ENCODE measurements at places on chromosomes 12 and 14.

- DNase-seq = no peak
Measured at GRCh38 chr14:95250936-95251335, 68.8 kb downstream of the CLMN start.

DNA sequence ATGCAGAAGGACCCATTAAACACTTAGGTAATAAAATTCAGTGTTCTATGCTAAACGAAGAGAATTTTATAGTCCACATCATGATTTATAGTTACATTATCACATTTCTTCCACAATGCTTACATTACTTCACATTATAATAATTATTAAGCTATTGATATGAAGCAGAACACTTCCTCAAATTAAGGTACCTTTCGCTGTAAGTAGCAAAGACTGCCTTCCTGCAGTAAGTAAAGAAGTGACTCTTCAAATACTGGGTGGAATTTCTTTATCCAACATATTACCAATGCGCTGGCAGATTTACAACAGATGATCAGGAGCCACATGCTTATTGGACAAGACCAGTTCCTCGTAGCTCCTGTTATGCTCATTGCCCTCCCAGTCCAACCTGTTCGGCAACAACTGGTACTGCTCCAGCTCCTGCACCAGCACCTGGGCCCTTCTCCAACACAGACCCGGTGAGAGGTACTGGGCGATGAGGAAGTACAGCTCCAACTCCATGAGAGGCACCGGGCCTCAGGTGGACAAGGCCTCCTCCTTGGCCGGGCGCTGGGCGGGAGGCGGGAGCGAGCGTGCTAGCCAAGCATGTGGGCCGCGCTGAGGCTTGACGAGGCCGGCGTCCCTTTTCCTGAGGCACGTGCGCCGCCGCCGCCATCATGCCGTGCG is 210.7 kb upstream of the ATP2B1 start:
- no peak for DNase-seq

GRCh38 chr14:53174918-53175317 is 21.8 kb upstream of the DDHD1 start:
- no peak for DNase-seq

DNA sequence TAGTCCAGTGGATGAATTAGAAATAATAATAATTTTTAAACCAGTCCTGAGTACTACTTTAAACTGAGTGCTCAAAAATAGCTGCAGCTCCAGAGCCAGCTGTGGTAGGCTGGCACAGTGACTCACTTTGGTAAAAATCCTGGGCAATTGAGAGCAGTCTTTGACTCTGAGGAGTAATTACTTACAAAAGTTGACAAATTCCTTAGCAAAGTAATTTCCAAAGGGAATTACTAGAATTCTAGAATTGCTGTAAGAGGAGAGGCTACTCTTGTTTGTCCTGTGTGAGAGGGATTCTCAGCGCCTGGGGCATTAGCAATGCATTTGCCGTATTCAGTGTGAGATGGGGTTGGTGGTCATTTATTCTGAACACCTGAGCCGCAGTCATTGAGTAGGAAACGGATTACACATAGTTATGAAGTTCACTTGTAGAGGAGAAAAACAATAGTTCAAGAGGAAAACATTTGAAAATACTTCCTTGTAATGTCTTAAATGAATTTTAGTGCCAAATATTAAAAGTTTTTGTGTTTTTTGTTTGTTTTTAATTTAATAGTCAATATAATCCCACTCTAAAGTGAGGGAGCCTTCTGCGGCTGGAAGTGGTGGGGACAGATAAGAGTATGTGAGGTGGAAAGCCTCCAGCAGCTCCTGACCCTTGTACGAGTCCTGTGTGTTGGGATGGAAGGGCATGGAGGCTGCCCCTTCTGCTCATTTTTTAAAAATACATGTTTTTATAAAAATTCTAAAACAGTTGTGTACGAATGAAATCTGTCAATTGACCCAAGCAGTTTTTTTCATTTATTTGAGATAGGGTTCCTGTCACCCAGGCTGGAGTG is 41.9 kb downstream of the EID3 start:
- no peak for DNase-seq

GRCh38 chr12:2248901-2249381 is 196.2 kb downstream of the CACNA1C start:
- peak; percentile 30 for DNase-seq

DNA sequence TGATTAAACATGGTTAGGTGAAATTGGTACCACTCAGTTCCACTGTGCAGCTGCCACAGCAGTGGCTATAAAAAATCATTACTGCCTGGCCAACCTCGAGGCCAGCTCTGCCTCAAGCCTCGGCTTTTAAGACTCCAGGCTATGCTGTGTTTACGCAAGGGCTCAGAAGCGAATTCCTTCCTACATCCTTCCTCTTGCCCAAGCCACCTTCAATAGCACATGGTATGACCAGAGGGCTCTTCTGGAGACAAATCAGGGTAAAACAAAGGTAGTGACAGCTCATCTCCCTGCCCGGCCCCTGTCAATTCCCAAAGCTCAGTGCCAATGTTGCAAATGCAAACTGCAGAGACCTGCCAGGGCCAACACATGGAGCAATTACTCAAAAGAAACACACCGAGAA is 31.9 kb downstream of the NUAK1 start:
- peak; percentile 34 for DNase-seq

DNA sequence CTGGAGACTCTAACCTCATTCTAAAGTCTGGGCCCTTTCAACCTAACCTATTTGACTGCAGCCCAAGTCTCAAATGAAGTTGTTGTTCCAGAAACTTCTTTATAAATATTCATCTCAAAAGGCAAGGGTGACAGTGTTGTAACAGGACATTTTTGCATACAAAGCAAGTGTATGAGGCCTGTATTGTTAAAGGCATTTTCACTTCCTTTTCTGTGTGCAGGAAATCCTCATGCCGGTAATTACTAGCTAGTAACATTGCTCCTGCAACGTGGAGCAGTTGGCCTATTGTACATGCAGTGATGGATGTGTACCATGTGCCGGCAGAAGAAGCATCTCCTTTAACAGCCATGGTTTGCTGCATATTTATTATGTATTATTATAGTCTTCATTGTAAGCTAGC is 156.5 kb upstream of the RMST start:
- DNase-seq = no peak

DNA sequence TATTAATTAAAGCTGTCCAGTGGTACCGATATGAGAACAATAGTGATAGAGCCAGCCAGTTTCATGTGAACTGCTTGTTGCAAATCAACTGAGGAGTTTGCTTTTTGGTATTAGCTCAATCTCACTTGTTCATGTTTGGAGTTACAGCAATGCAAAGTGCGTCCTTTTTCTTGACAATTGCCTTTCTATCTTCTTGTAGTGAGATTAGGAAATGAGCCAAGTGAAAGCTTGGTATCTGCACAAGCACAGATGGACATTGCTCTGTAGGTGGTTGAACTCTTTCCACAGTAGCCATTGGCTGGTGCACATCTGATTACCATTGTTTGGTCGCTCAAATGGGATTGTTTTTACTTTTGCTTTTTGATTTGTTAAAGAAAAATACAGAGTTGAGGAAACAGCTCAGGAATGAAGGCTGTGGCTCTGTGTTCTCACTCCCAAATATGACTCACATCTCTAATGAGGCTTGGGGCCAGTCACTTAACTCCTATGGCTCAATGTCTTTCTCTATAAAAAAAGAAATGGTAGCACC is 241.4 kb downstream of the BMP4 start:
- DNase-seq = peak; percentile 33

GRCh38 chr14:75328558-75329155 is 50.0 kb downstream of the FOS start:
- no peak for DNase-seq

- no peak for DNase-seq
Measured at GRCh38 chr14:30580616-30581282, 21.8 kb downstream of the G2E3 start.

DNA sequence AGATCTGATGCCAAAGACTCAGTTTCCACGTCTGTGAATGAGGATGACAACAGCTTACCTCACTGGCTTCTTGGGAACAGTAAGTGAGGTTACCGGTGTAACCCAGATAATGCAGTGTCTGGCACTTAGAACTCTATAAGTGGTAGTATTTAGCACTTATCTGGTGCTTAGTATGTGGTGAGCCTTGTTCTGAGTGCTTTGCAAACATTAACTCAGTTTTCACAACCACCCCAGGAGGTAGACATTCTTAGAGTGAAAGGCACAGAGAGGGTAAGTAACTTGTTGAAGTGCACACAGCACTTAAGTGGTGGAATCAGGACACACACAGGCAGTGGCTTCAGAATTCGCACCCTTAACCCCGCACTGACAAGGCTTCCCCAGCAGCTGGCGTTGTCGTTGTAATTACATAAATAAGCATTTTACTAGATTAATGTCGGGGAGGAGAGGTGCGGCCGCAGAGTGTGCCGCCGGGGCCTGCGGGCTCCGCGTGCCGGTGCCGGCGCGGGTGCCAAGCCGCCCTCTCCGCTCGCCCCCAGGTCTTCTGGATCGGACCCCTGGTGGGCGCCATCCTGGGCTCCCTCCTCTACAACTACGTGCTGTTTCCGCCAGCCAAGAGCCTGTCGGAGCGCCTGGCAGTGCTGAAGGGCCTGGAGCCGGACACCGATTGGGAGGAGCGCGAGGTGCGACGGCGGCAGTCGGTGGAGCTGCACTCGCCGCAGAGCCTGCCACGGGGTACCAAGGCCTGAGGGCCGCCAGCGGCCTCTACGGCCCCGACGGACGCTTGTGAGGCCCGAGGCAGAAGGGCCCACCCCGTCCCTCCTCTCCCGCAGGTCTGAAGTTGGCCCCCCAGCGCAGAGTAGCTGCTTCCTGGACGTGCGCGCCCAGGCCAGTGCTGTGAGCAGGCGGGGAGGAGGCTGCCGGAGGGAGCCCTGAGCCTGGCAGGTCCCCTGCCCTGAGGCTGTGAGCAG is 4.6 kb downstream of the AQP2 start:
- DNase-seq = no peak

DNA sequence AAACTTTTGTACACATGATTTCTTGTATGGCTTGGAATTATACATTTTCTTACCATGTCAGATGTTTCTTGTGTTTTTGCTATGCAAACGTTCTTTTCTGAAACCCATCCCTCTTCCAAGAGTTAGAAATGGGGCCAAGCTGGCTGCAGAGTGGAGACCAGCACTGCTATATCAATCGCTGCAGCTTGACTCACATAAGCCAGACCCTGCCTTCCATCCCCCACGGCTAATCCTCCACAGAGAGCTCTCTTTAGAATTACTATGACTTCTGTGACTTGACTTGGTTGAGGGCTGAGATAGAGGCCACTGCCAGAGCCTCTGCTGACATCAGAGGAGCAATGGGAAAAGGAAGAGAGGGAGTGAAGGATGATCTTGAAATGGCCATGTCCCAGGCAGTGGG is 147.9 kb downstream of the DACT1 start:
- no peak for DNase-seq

DNA sequence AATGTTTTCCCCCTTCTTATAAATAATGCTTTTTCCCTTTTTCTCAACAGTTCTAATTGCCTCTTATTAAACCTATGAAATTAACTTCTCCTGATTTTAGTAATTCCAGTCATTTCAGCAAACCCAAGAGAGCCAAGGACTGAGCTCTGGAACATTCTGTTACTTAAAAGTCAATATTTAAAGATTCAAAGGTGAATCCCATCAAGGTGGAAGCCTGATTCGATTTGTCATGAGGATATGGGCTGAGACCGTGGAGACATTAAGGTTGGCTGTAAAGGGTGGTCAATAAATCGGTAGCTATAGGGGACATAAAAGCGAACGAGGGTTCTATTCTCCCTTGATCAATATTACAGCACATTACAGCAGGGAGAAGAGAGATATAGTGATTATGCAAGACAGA is 66.6 kb upstream of the NELL2 start:
- no peak for DNase-seq

DNA sequence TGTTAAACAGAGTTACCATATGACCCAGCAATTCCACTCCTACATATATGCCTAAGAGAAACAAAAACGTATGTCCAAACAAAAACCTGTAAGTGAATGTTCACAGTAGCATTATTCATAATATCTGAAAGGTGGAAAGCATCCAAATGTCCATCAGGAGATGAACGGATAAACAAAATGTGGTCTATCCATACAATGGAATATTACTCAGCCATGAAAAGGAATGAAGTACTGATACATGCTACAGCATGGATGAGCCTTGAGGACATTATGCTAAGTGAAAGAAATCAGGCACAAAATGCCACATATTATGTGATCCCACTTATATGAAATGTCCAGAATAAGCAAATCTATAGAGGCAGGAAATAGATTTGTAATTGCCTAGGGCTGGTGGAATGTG is 16.8 kb downstream of the MOK start:
- DNase-seq = no peak

DNA sequence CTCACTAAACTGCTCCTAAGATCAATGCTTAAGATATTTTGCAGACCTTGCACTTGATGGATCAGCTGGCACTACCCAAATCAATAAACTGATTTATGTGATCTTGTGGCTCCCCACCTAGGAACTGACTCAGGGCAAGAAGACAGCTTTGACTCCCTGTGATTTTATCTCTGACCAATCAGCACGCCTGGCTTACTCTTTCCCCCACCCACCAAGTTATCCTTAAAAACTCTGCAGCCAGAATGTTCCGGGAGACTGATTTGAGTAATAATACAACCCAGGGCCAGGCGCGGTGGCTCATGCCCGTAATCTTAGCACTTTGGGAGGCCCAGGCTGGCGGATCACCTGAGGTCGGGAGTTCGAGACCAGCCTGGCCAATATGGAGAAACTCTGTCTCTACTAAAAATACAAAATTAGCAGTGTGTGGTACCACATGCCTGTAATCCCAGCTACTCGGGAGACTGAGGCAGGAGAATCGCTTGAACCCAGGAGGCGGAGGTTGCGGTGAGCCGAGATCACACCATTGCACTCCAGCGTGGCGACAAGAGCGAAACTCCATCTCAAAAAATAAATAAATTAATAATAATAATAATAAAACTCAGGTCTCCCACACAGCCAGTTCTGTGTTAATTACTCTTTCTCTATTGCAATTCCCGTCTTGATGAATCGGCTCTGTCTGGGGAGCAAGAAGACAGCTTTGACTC is 12.0 kb downstream of the MORN3 start:
- DNase-seq = no peak

DNA sequence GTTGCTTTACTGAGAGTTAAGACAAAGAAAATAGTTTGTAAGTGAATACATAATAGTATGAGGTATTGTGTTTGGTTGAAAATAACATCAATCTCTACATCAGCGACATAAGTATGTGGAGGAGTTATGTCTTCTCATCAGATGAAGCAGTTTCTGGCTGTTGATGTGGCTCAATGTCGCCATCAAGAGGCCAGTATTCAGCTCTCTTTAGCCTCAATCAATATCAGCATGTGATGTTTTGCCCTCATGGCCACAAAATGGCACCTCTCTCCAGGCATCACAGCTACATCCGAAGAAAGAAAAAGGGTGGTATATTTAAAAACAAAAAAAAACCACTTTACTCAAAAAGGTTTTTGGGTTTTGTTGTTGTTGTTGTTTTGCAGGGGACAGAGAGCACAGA is 302.3 kb upstream of the TMEM132C start:
- no peak for DNase-seq
